Stomach (tissue), 19 donors: ENCODE measurements at places on chromosomes 7 and 10. TPM values are rescaled to one million over a fixed set of nuclear protein-coding genes. Genes with fewer than 3 reads are reported as not detected.

The OPALIN gene
- not detected for total RNA-seq

The VWDE gene
- 1.5 TPM for total RNA-seq

The KNDC1 gene
- total RNA-seq, result 0.58 TPM

The NUTM2A gene
- 0.55 TPM for total RNA-seq

The CPA2 gene
- 17.1 TPM for total RNA-seq

The MYL10 gene
- not detected for total RNA-seq

- no peaks in the 10 kb centered on the region for H3K36me3 ChIP-seq
- no peak for DNase-seq
- no peak overlapping the region for H3K4me3 ChIP-seq
- H3K4me1 ChIP-seq, result no peaks in the 10 kb centered on the region
- no peak overlapping the region for H3K27ac ChIP-seq
- no peaks in the 10 kb centered on the region for H3K27me3 ChIP-seq
These were observed 169.7 kb upstream of the PHYHIPL start for GRCh38 chr10:59006511-59007306.

GRCh38 chr10:50625649-50626132, 1.9 kb upstream of the SGMS1 start:
- H3K27ac ChIP-seq, result peak overlapping the region; percentile 99
- H3K4me3 ChIP-seq, result peak overlapping the region; percentile 91

DNA sequence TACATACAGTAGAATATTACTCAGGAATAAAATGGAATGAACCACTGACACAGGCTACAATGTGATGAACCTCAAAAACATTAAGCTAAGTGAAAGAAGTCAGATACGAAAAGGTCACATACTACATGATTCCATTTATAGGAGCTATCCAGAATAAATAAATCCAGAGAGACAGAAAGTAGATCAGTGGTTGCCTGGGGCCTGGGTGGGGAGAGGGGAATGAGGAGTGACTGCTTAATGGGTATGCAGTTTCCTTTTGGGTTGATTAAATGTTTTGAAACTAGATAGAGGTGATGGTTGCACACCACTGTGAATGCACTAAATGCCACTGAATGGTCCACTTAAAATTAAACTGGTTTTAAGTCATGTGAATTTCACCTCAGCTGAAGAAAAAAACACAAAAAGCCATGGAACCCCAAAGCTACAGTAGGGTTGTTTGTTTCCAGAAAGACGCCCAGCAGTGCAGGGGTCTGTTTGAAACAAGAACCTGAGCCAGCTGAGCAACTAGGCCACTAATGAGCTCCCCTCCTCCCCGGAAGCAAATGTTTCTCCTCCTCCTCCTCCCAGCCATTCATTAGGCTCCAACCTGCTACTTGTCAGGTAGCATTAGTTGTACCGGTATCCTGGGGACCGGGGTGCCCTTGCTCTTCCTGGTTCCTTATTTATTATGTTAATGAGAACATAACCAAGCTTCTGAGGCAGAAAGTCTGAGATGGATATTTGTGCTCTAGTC, 168.4 kb downstream of the EVX1 start:
- DNase-seq, result no peak
- H3K27me3 ChIP-seq, result no peaks in the 10 kb centered on the region
- H3K36me3 ChIP-seq, result no peaks in the 10 kb centered on the region
- no peak overlapping the region for H3K27ac ChIP-seq
- H3K4me1 ChIP-seq, result no peaks in the 10 kb centered on the region
- H3K4me3 ChIP-seq, result no peak overlapping the region

GRCh38 chr7:69448071-69448470, 150.2 kb upstream of the AUTS2 start:
- H3K36me3 ChIP-seq, result no peaks in the 10 kb centered on the region
- peaks cover 3% of the 10 kb centered on the region for H3K4me1 ChIP-seq
- peak; percentile 54 for DNase-seq
- H3K4me3 ChIP-seq, result no peak overlapping the region
- H3K27me3 ChIP-seq, result no peaks in the 10 kb centered on the region

- H3K4me1 ChIP-seq, result peaks cover 24% of the 10 kb centered on the region
- DNase-seq, result no peak
- no peaks in the 10 kb centered on the region for H3K36me3 ChIP-seq
- no peaks in the 10 kb centered on the region for H3K27me3 ChIP-seq
These were observed 312.8 kb upstream of the ZMIZ1 start for GRCh38 chr10:78755877-78756455.

DNA sequence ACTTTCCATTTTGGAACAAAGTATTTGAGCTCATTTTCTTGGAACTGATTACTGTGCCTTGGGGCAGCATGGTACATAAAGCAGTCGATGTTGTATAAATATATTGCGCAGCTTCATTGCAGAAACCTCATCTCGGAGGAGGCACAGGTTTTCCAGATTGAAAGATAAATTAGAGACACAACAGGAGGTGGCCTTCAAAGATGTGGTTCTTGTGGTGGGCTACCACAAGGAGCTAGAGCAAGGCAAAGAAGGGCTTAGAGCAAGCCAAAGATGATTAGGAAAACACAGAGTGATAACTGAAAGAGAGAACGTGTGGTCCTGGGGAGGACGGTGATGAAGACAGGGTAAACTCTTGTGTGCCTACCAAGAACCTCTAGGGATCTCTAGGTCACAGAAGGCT, 169.1 kb upstream of the TNS3 start:
- no peaks in the 10 kb centered on the region for H3K4me1 ChIP-seq
- H3K4me3 ChIP-seq, result no peak overlapping the region
- H3K36me3 ChIP-seq, result no peaks in the 10 kb centered on the region
- no peaks in the 10 kb centered on the region for H3K27me3 ChIP-seq
- DNase-seq, result no peak

GRCh38 chr7:110875346-110875745, 215.6 kb upstream of the LRRN3 start:
- H3K27me3 ChIP-seq, result no peaks in the 10 kb centered on the region
- H3K36me3 ChIP-seq, result no peaks in the 10 kb centered on the region
- H3K4me3 ChIP-seq, result no peak overlapping the region
- no peak overlapping the region for H3K27ac ChIP-seq

GRCh38 chr10:112208997-112209396, 25.4 kb upstream of the GPAM start:
- no peaks in the 10 kb centered on the region for H3K4me1 ChIP-seq

- no peak overlapping the region for H3K4me3 ChIP-seq
- peak; percentile 42 for DNase-seq
- no peaks in the 10 kb centered on the region for H3K4me1 ChIP-seq
- no peaks in the 10 kb centered on the region for H3K36me3 ChIP-seq
- no peak overlapping the region for H3K27ac ChIP-seq
- no peaks in the 10 kb centered on the region for H3K27me3 ChIP-seq
These were observed 700.0 kb upstream of the PCDH15 start for GRCh38 chr10:55500931-55501559.

- H3K36me3 ChIP-seq, result no peaks in the 10 kb centered on the region
- H3K27me3 ChIP-seq, result peaks cover 14% of the 10 kb centered on the region
- H3K4me3 ChIP-seq, result no peak overlapping the region
- DNase-seq, result no peak
These were observed 32.0 kb upstream of the EN2 start for GRCh38 chr7:155425887-155426286.

DNA sequence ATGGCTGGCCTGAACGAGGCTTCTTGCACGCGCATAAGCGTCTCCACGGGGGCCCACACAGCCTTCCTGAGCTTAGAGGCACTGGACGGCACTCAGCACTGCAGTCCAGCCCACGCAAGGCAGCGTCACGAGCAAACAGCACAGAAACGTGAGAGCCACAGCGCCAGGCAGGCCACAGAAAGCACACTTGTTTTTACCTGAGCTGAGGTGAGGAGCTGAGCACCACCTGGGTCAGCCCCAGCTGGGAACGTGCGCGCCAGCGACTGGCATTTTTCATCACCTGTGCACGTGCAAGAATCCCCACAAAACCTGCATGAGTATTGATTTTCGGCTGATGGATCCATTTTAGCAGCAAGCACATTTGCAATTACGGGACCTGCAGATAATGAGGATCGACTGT, 26.7 kb downstream of the IQCE start:
- H3K27ac ChIP-seq, result no peak overlapping the region
- H3K4me1 ChIP-seq, result no peaks in the 10 kb centered on the region
- peaks cover 34% of the 10 kb centered on the region for H3K36me3 ChIP-seq
- H3K4me3 ChIP-seq, result no peak overlapping the region

- H3K36me3 ChIP-seq, result no peaks in the 10 kb centered on the region
- no peaks in the 10 kb centered on the region for H3K27me3 ChIP-seq
- no peak overlapping the region for H3K27ac ChIP-seq
- H3K4me3 ChIP-seq, result no peak overlapping the region
These were observed 24.7 kb upstream of the PIK3CG start for GRCh38 chr7:106840342-106840741.

DNA sequence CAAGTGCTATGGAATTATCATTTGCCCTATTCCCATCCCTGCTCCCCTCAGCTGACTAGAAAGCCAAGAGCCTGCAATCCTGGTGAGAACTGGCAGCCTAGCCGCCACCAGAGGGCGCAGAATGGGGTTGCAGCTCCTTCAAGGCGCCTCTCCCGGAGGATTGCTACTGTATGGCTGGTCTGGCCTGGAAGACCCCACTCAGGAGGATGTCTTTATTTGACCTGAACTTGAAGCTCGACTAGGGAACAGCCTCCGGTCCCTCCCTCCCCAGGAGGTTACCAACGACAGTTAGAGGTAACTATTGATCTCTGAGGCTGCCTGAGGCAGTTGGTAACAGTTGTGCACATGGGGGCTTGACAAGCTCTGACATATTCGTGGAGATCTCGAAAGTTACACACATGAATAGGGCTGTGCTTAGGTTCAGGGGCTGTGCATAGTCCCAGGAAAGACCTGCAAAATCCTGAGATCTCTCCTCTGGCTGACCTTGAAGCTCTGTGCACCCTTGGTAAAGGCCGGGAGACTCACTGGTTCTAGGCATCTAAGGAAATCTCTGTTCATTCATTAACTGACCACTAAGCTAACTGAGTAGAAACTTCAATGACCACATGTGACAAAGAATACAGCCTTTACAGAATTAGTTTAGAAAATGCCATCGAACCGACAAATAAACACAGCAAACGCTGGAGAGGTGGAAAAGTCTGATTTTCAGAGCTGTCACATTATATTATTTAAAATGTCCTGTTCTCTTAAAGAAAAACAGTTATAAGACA, 65.7 kb downstream of the TSPAN12 start:
- no peak overlapping the region for H3K4me3 ChIP-seq
- H3K27ac ChIP-seq, result no peak overlapping the region
- DNase-seq, result peak; percentile 90
- H3K27me3 ChIP-seq, result no peaks in the 10 kb centered on the region

- no peak overlapping the region for H3K27ac ChIP-seq
- H3K27me3 ChIP-seq, result no peaks in the 10 kb centered on the region
- no peak overlapping the region for H3K4me3 ChIP-seq
- no peaks in the 10 kb centered on the region for H3K4me1 ChIP-seq
- no peak for DNase-seq
- H3K36me3 ChIP-seq, result no peaks in the 10 kb centered on the region
These were observed 719.8 kb downstream of the ANKRD7 start for GRCh38 chr7:118944271-118944670.
